ENCODE measurements at places on chromosomes 16 and 17. TPM values are rescaled to one million over a fixed set of nuclear protein-coding genes. Genes with fewer than 3 reads are reported as not detected.

Gene TIMP2
- not detected for total RNA-seq

Gene KIF1C
- 53.7 TPM for total RNA-seq

Gene ACSM3
- total RNA-seq, result 4.0 TPM

Gene TRIM72
- total RNA-seq, result 0.46 TPM

Gene MC1R
- 23.8 TPM for total RNA-seq

Gene KIF18B
- total RNA-seq, result 146 TPM

Gene ZNF764
- 12.8 TPM for total RNA-seq

Gene TPSG1
- total RNA-seq, result not detected

Gene CES3
- 1.9 TPM for total RNA-seq

Gene NTN1
- total RNA-seq, result not detected

Gene CLEC19A
- total RNA-seq, result not detected

Gene MAP3K14
- 22.8 TPM for total RNA-seq

Gene ZNF750
- total RNA-seq, result not detected

Gene FBF1
- total RNA-seq, result 47.9 TPM

Gene FBXO39
- total RNA-seq, result not detected

Gene CPD
- total RNA-seq, result 22.4 TPM

Gene TMEM204
- total RNA-seq, result not detected

Gene CIBAR2
- total RNA-seq, result not detected

Gene FOXN1
- not detected for total RNA-seq

Gene AOC2
- 5.0 TPM for total RNA-seq

Gene CBX2
- total RNA-seq, result 27.9 TPM

Gene PYDC1
- not detected for total RNA-seq

Gene CHAD
- total RNA-seq, result not detected

Gene PPM1E
- total RNA-seq, result 1.1 TPM

Gene DNAH17
- total RNA-seq, result 0.89 TPM
